ENCODE measurements at places on chromosomes 2 and 18.

GRCh38 chr2:21837168-21837960 is 713.6 kb downstream of the TDRD15 start:
- DNase-seq, result no peak

- no peak for DNase-seq
These were observed 89.7 kb upstream of the SEC11C start for GRCh38 chr18:59049721-59050660.

- no peak for DNase-seq
These were observed 3.8 kb downstream of the ASXL3 start for GRCh38 chr18:33581856-33582255.

- DNase-seq, result no peak
These were observed 331.0 kb downstream of the METTL4 start for GRCh38 chr18:2240311-2240705.

DNA sequence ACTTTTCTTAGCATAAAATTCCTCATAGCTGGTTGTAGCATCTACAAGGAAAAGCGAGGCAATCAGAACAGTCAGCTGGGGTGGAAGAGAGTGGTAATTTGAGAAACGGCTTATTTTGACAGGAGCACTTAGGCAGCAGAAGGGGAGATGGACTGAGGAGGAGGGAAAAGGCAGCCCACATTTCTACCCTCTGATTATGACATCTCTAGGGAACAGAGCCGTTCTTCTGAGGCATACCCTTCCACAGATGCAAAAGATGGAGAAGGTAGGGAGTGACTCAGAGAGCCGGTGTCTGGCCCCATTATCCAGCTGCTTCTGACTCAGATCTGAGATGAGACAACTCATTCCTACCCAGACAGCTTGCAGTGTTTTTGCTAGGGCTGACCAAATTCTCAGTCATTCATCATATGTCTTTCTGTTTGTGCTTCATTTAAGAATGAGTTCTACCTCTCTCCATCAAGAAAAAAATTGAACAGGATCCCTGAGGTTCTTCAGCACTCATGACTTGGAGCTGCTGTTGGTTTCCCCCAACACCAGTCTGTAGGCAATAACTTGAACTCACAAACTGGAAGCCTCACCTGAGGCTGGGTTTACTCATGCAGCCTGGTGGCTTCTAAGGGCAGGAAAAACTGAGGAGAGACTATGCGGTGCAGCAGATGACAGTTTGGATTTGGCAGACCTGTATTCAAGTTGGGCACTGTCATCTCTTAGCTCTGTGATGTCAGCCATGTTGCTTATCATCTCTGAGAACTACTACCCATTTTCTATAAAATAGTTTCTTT is 15.9 kb upstream of the SEC11C start:
- DNase-seq, result no peak

DNA sequence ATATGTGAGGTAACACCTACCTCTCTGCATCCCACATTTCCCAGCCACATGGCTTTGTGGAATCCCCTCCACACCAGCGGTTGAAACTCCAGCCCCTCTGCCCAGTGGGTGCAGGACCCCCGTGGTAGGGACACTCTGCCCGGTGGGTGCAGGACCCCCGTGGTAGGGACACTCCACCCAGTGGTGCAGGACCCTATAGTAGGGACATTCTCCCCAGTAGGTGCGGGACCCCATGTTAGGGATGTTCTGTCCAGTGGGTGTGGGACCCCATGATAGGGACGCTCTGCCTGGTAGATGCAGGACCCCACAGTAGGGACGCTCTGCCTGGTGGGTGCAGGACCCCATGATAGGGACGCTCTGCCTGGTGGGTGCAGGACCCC is 11.5 kb downstream of the COPS9 start:
- no peak for DNase-seq

GRCh38 chr2:184597571-184597991 is 748 bp upstream of the ZNF804A start:
- DNase-seq, result no peak

DNA sequence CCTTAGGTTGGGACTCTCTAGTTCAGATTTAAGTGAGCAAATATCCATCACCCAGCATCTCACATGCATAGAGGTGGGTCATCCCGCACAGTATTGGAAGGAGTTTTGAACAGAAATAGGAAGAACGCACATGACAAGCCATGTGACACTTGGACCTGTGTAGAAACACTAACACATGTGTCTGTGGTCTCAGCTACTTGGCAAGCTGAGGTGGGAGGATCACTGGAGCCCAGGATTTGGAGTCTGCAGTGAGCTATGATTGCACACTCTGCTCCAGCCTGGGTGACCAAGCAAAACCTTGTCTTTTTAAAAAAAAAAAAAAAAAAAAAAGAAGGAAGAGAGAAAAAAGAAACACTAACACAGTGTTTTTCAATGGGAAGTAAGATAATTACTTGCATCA is 5.4 kb upstream of the MTCL1 start:
- no peak for DNase-seq

- DNase-seq, result no peak
These were observed 277.7 kb upstream of the MAP2 start for GRCh38 chr2:209145941-209146681.

DNA sequence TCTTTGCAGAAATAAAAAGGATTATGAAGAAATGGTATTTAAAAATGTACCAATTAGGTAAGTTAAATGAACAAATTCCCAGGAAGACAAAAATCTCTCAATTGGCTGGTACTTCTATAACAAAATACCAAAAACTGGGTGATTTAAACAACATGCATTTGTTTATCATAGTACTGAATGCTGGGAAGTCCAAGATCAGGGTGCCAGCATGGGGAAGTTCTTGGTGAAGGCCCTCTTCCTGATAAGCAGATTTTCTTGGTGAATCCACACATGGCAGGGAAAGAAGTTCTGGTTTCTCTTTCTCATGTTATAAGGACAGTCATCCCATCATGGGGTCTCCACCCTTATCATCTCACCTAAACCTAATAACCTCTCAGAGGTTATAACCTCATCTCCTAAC is 271.6 kb upstream of the SETBP1 start:
- no peak for DNase-seq

- DNase-seq, result no peak
These were observed 415.0 kb upstream of the NRP2 start for GRCh38 chr2:205267323-205267722.

DNA sequence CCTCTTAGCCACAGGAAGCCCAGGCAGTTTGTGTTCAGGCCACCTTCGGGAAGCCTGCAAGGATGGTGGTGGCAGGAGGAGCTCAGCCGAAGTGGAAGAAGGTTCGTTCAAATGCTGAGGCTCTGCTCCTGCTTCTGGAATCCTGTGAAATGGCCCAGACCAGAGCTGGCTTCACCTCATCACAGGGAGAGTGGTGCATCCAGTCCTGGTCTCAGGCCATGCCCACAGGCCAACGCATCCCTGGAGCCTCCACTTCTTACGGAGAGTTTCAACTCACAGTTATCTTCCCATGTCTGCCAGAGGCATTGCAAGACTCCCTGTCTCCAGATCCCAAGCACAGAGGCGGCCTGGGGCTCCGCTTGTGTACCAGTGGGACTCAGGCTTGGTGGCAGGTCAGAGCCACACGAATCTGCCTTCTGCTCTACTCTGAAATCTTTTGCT is 82.3 kb downstream of the NDUFA10 start:
- DNase-seq, result no peak

GRCh38 chr2:224263571-224264043 is 138.3 kb downstream of the FAM124B start:
- no peak for DNase-seq

GRCh38 chr2:69565431-69565839 is 78.1 kb downstream of the AAK1 start:
- peak; percentile 45 for DNase-seq

- no peak for DNase-seq
These were observed 128.3 kb upstream of the HS6ST1 start for GRCh38 chr2:128446874-128447537.

- DNase-seq, result no peak
These were observed 11.6 kb upstream of the CASP10 start for GRCh38 chr2:201171259-201171814.

DNA sequence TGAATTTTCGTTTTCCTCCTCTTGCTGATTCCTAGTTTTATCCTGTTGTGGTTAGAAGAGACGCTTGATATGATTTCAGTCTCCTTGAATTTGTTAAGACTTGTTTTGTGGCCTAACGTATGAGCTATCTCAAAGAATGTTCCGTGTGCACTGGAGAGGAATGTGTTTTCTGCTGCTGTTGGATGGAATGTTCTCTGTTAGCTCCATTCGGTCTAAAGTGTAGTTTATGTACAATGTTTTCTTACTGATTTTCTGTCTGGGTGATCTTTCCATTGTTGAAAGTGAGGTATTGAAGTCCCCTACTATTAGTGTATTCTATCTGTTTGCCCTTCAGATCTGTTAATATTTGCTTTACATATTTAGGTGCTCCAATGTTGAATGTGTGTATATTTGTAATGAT is 25.9 kb downstream of the COLEC11 start:
- DNase-seq, result no peak

DNA sequence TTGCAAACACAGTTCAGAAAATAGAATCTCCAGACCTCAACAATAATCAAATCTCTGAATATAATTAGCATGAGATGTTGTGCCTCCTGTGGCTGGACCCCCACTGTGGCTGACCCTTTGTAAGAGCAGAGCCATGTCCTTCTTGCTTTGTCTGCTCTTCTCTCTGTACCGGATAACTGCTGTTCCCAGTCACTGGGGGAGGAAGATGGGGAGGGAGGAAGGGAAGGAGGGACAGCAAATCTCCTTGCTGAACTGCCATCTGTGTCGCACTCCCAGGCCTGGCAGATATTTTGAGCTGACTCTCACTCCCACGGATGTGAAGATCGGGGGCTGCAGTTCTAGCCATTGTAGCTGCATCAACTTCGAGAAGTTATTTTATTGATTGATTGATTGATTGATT is 319.0 kb upstream of the CXCR4 start:
- no peak for DNase-seq

GRCh38 chr2:127508023-127508630 is 18.2 kb downstream of the IWS1 start:
- no peak for DNase-seq

DNA sequence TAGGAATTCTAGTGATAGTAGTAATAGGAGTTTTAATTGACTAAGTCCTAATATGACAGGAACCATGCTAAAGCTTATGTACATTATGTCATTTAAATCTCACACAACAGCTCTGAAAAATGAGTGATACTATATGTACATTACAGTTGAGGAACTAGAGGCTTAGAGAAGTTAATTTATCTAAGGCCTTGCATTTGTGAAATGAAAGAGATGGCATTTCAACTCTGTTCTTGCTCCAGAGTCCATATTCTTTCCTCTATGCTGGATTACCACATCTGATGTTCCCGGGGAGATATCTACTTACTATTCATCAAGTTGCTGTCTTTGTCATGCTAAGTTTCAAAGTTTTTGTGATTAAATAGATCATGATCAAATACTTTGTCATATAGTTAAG is 5.7 kb downstream of the AGPS start:
- DNase-seq, result no peak

DNA sequence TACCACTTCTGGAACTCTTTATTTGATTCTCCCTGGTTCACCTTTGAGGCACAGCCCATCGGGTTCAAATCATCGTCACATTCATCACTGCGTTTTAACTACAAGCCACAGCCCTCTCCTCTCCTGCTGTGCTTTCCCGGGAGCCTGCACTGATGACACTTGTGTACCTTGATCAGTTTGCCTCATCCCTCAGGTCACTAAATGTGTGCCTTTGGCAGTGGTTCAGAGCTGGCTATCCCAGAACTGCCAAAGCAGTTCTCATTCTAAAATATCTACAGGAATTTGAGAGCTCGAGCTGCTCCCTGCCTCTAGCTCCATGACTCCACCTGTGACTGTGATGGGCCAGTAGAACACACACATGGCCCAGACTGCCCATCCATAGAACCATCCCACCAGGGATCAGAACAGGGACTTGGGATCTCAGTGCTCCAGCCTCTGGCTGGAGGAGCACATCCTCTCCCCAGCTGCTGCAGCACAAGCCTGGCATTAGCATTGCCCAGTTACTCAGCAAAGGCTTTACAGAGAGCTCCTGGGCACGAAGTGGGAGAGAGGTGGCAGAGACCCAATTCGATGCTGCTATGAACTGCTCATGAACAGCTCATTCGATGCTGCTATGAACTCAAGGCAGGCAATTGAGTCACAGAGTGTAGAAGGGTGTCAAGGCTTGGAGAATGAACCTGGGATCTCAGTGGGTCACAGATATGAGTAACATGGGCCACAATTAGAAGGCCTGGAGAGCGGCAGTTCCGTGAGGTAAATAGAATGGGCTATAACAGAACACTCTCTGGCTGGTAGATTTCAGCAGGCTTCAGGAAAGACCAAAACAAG is 41.9 kb downstream of the EVA1A start:
- DNase-seq, result no peak

Data from stimulated activated CD8-positive, alpha-beta memory T cell treated with anti-CD3 and anti-CD28 coated beads, Interleukin-15, amount 100 ng/mL, for 24 hours (primary cell).